Glutamatergic neuron (in vitro differentiated cells): ENCODE measurements at places on chromosomes 2 and 18.
A peak's percentile ranks its signal among the peaks of the same experiment; 100 is the strongest.

DNA sequence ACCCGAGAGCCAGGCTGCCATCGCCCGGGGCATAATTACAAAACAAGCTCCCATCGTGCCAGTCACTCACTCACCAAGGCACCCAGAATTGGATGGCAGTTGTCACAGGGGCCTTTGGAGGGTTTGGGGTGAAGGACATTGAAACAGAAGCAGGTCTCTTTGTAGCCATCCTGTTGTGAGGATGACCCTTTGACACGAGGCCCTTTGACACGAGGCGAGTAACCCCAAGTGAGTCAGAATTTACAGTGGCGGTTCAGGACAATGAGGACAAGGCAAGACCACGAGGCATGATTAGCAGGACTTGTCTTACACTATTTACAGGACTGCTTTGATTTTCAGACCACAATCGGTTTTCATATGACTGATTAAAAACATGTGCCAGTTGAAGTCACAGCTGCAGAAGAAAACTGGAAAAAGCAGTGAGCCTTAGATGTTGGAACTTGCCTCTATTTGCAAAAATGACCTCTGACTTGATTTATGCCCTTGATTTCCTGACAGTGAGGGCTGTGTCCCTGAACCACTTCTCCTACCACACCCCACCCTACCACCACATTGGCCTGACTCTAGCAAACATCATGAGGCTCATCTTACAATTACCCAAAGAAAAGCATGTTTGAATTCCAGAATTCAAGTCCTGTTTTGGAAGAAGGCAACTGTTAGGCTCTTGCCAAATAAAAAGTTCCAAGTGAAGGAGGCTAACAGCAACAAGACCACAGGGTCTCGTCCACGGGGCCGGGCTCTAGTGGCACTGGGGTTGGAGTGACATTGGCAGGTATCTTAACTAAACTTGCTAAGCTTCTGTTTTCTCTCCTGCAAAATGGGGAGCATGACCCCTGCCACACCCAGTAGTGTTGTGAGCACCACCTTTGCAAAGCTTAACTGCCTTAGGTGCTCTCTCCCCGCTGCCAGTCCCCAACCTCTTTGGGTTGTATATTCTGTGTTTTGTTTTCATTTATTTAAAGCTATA, 64.4 kb upstream of the FOSL2 start:
- no peak overlapping the region for H3K27ac ChIP-seq
- peaks cover 9% of the 10 kb centered on the region for H3K4me1 ChIP-seq
- H3K4me3 ChIP-seq: no peak overlapping the region
- no peaks in the 10 kb centered on the region for H3K36me3 ChIP-seq
- peaks cover 7% of the 10 kb centered on the region for H3K27me3 ChIP-seq

GRCh38 chr18:60020107-60020925, 120.5 kb downstream of the PMAIP1 start:
- no peak for DNase-seq
- H3K27ac ChIP-seq: no peak overlapping the region
- no peak overlapping the region for H3K4me3 ChIP-seq
- H3K27me3 ChIP-seq: no peaks in the 10 kb centered on the region

DNA sequence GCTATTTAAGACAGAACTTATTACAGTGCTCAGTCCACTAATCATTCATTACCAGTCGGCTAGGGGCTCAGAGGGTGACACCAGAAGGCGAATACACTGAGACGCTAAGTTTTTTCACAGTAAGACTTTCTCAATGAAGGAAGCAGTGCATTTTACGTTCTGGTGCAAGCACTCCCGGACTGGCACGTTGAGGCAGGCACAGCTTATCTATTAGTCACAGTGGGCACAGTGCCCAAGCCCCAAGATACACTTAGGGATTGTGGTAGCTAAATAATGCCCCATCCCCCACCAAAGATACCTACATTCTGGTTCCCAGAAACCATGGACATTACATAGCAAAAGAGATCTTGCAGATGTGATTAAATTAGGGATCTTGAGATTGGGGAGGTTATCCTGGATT, 32.6 kb upstream of the BCL11A start:
- no peaks in the 10 kb centered on the region for H3K36me3 ChIP-seq
- no peak overlapping the region for H3K4me3 ChIP-seq
- no peak for DNase-seq
- H3K4me1 ChIP-seq: no peaks in the 10 kb centered on the region

DNA sequence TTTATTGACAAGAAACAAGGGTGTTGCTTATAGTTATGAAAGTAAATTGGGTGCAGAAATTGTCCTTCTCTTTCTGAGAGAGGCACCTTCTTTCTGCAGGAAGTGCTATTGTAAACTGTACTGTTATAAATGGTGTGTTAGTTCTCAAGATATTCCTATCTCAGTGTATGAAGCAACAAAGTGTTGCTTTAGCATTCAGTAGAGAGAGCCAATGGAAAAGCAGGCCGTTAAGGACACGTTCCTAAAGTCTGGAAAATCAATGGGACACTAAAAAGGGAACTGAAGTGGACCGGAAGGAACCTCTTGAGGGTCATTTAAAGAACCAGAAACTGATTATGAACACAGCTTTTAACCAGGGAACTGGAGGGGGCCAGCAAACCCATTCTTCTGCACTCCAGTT, 510.0 kb upstream of the ZEB2 start:
- no peak overlapping the region for H3K27ac ChIP-seq
- no peak overlapping the region for H3K4me3 ChIP-seq

DNA sequence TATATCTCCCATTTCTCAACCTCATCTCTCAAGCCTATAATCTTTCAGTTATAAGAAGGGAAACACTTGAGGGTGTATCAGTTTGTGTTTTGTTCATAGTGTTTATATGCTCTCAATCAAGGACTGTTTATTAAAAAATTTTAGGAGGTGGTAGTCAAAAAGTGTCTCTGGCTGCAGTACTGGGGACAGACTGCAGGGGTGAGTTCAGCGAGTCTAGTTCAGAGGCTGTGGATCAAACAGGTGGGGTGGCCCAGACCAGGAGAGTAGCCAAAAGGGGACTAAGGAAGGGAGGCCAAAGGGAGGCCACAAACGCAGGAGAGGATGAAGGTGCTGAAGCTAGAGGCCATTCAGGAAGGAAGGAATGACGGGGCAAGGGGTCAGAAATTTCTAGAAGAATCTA, 136.3 kb downstream of the MSH2 start:
- H3K27me3 ChIP-seq: no peaks in the 10 kb centered on the region
- no peaks in the 10 kb centered on the region for H3K36me3 ChIP-seq
- peaks cover under 1% of the 10 kb centered on the region for H3K4me1 ChIP-seq
- no peak overlapping the region for H3K27ac ChIP-seq
- no peak for DNase-seq

DNA sequence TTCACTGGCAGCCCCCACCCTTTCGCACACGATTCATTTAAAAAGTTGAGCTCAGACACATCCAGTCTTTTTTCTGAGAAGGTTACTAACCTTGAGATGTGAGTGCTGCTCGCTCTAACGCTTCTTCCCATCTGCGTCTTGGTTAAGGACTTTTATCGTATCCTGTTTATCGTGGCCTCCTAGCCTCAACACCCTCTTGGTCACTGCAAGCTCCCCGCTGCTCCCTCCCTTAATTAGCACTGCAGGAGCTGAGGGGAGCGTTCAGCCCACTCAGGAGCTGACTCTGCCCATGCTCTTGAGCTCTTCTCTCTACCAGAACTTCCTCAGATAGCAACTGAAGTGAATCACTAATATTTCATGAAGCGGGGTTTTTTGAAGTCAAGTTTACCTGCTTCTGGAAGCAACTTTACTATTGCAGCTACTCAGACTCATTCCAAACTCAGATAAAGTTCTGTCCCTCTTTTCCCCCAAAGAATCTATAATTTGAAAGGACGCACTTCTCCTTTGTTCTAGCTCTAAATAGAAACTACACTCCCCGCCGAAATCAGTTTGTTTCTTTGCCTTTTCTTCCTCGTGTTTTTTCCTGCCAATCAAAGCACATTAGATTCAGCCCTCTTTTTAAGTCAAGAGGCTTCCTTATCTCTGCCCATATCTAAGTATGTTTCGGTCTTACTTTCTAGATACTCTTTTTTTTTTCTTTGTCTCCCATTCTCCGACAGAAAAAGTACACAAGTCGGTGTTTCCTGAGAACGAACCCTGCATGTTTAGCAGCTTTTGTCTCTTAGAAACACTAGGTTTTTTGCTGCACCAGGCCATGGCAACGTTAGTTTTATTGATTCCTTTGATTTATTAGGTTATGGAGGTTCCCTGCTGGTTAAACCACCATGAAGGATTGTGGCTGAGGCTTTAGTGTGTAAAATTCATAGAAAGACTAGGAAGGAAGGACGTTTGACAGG, 9.3 kb upstream of the CD226 start:
- H3K27ac ChIP-seq: no peak overlapping the region
- H3K4me1 ChIP-seq: no peaks in the 10 kb centered on the region
- H3K36me3 ChIP-seq: no peaks in the 10 kb centered on the region
- DNase-seq: no peak

GRCh38 chr2:195659114-195659513, 2.1 kb downstream of the SLC39A10 start:
- H3K36me3 ChIP-seq: no peaks in the 10 kb centered on the region
- H3K27ac ChIP-seq: no peak overlapping the region
- H3K4me3 ChIP-seq: peak overlapping the region; percentile 98
- peaks cover 15% of the 10 kb centered on the region for H3K4me1 ChIP-seq
- H3K27me3 ChIP-seq: peaks cover 12% of the 10 kb centered on the region
- DNase-seq: no peak
